Activated CD4-positive, alpha-beta T cell treated with anti-CD3 and anti-CD28 coated beads, Interleukin-2, amount 50 U/mL, for 16 hours (primary cell): ENCODE measurements at places on chromosomes 1 and 21.

- DNase-seq, result no peak
Observed at GRCh38 chr1:235357485-235358373, 9.5 kb upstream of the TBCE start.

GRCh38 chr1:183185941-183186490 lies at the start of gene LAMC2:
TSS of gene LAMC2 (plus strand) at chr1:183186264. CDS start at chr1:183186353, 89 bp downstream.
- DNase-seq, result peak; percentile 6

- DNase-seq, result peak; percentile 33
Observed at GRCh38 chr1:150890033-150890416, 3.1 kb downstream of the CTXND2 start.

- no peak for DNase-seq
Observed at GRCh38 chr1:229300099-229300757, 29.3 kb downstream of the RAB4A start.

DNA sequence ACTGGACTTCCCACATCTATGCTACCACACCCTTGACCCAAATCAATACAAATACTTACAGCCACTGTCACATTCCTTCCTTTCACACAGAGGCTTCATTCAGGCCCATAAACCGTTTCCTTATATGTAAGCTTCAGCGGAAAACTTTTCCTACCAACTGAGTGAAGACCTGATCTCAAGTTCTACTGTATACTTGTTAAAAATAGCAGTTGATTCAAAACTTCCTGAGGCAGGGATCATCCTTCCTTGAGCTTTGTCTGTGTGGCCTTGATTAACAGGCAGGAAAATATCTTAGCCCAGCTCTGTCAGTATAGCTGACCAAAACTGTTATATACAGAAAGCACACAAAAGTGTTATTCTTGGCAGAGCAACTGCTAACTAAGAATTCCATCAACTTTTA lies 42.7 kb downstream of the DENND2C start:
- DNase-seq, result no peak

DNA sequence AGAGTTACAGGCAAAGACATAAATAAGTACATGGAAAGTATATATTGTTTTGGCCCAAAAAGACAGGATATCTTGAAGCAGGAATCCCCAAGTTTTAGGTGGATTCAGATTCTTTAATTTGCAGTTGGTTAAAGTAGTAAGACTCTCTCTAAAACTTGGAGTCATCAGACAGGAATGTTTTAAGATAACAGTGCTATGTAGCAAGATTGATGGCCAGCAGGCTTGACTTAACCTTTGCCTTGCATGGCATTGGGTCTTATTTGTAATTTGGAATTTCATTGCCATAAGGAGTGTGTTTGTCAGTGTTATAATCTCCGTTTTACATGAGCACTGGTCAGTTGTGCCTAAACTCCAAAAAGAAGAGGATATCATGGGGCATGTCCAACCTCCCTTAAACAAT lies 727.6 kb upstream of the CHRM3 start:
- no peak for DNase-seq

DNA sequence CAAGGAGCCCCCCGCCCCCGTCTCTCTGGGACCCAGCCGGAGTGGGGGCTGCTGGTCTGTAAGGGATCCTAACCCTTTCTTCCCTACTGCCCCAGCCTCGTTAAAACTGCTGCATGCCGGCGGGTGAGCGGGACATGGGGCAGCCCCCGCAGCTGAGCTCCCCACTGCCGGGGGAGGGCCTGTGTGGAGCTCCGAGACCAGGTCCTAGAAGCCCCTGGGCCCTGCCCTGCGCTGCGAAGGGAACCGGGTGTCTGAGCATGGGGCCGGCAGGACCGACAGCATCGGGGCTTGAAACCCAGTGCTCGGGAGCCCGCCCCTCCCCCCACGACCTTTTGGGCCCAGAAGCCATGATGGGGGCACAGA lies 9.2 kb upstream of the COL6A1 start:
- DNase-seq, result no peak

DNA sequence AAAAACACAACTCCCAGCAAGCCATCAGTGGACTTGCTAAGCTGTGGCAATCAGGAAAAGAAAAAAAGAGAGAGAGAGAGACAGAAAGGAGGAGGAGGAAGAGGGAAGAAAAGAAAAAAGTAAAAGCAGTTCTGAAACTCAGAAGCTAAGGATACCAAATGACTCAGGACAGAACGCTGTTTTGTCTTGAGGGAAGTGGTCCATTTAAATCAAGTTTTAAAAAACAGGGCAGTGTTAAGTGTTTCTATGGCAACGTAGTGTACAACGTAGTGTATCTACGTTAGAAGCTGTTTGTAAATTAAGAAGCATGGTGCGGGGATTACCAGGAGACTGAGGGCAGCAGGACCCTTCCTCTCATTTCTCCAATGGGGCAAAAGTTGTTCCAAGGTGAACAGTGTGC lies 5.8 kb downstream of the ADORA3 start:
- peak; percentile 46 for DNase-seq

- DNase-seq, result peak; percentile 39
Observed at GRCh38 chr1:224042557-224043118, 71.3 kb upstream of the FBXO28 start.

GRCh38 chr1:38131024-38131585 lies 84.5 kb upstream of the POU3F1 start:
- no peak for DNase-seq

DNA sequence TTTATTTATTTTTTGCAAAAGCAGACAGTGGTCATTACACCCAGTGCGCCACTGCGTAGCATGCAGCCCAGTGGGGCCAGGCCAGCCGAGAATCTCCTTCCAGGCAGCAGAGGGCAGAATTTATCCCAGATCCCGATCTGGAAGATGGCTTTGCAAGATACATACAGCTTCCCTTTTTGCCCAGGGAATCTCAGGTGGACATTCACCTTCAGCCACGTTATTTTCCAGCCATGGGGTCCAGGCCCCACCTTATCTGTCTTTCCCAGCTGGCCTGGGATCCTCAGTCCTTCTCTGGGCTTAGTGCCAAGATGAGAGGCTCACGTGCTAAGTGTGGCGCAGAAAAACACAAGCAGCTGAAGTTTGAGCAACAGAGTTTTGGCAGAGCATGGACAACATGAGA lies 123.6 kb downstream of the AJAP1 start:
- no peak for DNase-seq

GRCh38 chr1:30875916-30876315 lies 32.6 kb downstream of the SDC3 start:
- no peak for DNase-seq

- no peak for DNase-seq
Observed at GRCh38 chr1:22749503-22749902, 38.9 kb downstream of the EPHB2 start.

GRCh38 chr1:165454091-165454610 lies 9.2 kb upstream of the RXRG start:
- no peak for DNase-seq

DNA sequence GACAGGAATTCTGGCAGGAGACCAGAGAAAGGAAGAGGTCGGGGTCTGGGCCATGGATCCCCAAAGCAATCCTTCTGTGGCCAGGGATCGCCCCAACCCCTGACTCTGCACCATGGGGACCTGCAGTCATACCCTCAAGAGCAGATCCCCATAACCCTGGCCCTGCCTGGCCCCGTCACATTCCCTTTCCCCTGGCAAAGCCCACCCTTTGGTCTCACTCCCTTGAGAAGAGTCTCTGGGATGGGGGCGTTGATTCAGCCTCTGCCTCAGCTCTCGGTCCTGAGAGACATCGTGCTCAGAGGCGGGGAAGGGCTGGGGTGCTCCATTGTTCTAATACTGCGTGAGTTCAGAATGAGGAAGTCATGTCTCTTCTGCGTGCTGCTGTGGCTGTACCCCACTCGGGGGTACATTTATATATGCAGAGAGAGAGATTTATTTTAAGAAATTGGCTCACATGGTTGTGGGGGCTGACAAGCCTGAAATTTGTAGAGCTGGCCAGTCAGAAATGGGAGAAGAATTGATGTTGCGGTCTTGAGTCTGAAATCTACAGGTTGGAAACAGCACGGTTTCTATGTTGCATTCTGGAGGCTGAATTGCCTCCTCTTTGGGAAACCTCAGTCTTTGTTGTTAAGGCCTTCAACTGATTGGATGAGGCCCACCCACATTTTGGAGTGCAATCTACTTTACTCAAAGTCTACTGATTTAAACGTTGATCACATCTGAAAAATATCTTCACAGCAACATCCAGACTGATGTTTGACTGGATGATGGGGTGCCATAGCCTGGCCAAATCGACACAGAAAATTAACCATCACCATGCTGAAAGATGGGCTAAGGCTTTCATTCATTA lies 4.2 kb upstream of the PADI2 start:
- DNase-seq, result no peak

- DNase-seq, result no peak
Observed at GRCh38 chr1:221157026-221157761, 278.0 kb downstream of the HLX start.

- DNase-seq, result no peak
Observed at GRCh38 chr21:26280775-26281174, 110.2 kb upstream of the APP start.

GRCh38 chr1:240836271-240836670 lies 224.3 kb upstream of the GREM2 start:
- DNase-seq, result no peak

- no peak for DNase-seq
Observed at GRCh38 chr1:63703701-63704107, 70.1 kb upstream of the ROR1 start.

- no peak for DNase-seq
Observed at GRCh38 chr1:32695098-32695904, 7.3 kb downstream of the SYNC start.

DNA sequence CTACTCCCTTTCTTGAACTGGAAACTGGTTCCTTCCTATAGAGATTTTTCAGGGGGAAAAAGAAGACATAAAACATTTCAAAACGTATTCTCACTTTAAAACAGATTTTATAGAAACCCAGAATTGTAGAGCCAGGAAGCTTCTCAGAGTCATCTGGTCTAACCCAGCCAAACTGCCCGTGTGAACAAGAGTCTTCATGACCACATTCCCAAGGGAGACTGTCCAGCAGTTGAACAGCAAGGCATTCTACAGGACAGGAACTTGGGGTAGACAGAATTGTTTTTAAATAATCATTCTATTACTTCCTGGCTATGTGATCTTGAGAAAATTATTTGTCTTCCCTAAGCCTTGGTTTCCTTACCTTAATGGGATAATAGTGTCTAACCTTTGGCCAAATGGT lies 163.5 kb upstream of the IVNS1ABP start:
- DNase-seq, result no peak

DNA sequence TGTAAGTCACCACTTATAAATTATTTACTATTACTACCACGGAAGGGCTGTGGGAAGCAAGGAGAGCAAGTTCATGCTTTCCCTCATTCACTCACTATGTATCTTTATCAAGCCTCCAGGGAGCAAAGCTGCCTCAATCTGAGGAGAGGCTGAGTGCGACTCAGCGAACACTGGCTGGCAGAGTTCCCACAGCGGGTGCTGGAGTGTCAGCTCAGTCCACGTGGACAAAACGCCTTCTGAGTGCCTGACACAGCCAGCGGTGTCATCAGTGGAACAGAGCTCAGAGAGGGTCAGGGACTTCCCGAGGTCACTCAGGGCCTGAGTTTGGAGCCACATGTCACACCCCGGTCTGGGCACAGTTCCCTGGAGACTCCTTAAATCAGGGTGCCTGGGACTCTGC lies 16.9 kb downstream of the MATN1 start:
- DNase-seq, result no peak

DNA sequence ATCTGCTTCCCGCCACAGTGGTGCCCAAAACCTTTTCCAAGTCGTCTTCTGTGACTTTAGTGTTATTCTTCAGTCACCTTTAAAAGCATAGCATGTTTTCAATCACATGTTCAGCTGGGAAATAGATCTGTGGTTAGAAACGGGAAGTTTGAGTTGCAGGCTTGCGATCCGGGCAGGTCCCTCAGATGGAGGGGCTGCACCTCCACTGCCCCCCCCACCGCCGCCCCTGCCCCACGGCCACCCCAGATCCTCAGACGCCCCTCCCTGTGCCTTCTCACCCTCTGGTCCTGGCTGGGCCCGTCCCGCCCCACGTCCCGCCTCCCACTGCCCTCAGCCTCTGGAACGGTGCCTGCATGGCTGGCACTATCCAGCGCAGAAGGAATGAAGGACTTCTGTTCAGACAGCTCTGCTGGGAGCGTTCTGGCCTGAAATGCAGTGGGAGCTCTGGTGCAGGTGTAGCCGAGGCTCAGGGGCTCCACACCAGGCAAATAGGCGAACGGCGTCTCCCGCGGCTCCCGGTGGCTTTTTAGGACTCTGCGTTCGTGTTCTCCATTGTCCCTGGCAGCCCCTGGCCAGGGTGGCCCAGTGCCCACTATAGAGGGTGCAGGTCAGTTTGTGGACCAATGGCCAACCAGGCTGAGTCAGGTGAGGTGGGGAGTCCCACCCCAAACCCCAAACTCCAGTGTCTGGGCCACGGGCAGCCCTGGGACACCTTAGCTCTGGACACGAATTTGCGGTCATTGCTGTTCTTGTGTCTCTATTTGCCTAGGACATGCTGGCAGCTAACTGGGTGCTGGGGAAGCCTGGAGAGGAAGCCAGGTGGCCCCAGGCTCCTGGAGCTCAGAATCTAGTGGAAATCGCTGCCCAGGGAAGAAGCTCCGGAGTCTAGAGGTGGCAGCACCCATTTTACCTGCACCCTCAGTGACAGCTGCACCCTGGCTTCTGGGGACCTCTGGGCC lies 67.1 kb downstream of the FAAP20 start:
- no peak for DNase-seq

DNA sequence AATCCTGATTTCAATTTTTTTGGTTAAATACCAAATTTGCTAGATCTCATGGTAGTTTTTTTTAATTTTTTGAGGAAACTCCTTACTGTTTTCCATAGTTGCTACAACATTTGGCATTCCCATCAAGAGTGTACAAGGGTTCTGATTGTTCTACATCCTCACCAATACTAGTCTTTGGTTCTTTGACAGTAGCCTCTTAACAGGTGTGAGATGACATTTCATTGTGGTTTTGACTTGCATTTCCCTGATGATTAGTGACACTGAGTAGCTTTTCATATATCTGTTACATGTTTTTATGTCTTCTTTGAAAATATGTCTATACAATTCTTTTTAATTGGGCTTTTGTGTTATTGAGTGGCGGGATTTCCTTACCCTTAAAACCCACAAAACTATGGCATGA lies 20.9 kb upstream of the RGS13 start:
- no peak for DNase-seq

DNA sequence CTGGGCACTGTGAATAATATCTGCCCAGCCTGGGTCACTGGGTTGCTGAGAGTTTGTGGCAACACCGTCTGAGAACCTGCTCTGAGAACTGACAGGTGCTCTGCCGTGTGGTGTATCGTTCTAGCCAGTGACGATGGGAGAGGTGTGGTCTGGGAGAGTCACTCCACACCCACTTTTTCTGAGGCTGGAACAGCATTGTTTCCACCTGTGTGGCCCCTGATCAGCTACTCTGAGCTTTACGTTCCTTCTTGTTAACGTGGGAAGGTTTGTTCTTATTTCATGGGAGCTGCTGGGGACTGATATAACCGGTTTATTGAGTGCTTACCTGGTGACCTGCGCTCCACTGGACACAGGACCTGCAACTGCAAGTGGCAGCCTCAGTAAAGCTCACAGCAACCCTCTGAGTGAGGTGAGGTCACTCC lies 34.8 kb upstream of the TENT5C start:
- no peak for DNase-seq

- DNase-seq, result peak; percentile 46
Observed at GRCh38 chr1:170247751-170248521, 102.2 kb downstream of the NTMT2 start.

- DNase-seq, result no peak
Observed at GRCh38 chr1:117821382-117821755, 108.1 kb downstream of the GDAP2 start.

GRCh38 chr21:42641311-42642218 lies 11.9 kb upstream of the PDE9A start:
- no peak for DNase-seq

- DNase-seq, result no peak
Observed at GRCh38 chr1:213335084-213335483, 284.0 kb downstream of the RPS6KC1 start.
